ENCODE measurements at places on chromosomes 2 and 18. TPM values are rescaled to one million over a fixed set of nuclear protein-coding genes. Genes with fewer than 3 reads are reported as not detected.

DNA sequence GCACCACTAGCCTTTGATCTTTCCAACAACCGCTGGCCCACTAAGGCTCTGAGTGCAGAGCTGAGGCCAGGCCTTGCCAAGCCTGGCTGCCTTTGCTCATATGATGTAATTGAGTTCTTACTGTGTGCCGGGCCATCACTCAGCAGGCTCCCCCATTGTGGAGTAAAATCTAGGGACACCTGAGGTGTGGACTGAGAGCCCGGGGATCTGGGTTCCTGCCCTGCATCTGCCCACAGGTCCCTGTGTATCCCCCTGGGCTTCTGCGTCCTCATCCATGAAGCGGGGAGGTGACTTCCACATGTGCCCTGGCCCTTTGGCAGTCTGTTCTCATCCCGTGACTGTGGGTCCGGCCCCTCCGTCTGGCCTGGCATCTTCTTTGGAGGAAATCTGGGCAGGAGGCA is 33.8 kb downstream of the GREB1 start:
- no peak for DNase-seq

COLEC11 gene
- not detected for total RNA-seq

DNA sequence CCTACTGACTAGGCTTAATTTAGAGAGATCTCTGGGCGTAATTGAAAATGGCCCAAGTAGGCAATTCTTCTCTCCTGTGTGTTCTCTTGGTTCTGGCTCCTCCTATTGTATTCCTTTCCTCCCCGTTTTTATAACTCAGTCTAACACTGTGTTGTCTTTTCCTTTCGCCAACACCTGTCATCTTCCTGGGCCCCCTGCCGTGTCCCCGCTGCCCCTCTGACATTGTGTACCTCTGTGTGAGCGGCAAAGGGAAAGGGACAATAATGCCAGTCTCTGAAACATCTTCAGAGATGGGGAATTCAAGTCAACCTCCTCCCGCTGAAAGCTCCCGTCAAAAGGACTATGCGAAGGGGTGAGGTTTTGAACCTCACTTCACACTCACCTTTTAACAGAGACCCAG is 210.9 kb downstream of the GBX2 start:
- DNase-seq = no peak

DNA sequence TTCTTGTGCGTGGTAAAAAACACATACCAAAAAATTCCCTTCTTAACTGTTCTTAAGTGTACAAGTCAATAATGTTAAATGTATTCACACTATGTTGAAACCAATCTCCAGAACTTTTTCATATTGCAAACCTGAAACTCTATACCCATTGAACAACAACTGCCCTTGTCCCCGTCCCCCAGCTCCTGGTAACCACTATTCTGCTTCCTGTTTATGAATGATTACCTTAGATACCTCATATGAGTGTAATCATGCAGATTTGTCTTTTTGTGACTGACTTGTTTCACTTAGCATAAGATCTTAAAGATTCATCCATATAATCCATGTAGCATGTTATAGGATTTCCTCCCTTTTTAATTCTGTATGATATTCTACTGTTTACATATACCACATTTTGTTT is 59.9 kb downstream of the NAT8 start:
- no peak for DNase-seq

- peak; percentile 15 for DNase-seq
Measured at GRCh38 chr2:26970928-26971627, 641 bp downstream of the MAPRE3 start.

DNA sequence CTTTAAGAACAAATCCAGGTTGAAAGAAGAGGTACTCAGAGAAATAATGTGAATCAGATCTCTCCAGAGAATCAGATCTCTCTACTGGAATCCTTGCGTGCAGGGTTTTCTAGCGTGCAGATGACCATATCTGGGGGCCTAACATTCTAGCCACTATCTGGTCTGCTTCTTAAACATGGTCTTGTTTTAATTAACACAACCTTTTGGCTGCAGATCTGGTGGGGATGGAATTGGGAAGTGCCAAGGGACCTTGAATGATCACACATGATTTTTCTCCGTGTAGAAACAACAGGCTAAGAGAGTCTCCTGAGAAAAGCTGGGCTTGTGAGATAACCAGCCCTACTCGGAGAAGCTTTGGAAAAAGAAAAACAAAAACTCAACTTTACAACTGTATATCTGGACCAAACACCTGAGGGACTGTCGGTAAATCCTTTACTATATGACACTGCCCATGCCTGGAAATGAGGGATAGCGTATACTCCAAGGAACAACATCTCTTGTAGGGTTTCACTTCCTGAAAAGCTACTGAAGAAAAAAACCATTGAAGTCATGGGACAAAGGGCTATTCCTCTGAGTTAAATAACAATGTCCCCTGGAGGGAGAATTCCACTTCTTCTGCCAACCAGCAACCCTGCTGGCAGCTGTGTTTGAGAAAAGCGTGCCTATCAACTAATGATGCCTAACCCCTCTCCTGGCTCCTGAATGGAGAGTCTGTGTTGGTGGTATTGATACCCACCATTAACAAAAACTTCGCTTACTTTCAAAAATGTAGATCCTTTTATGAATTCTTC is 171.0 kb upstream of the REV1 start:
- no peak for DNase-seq

DNA sequence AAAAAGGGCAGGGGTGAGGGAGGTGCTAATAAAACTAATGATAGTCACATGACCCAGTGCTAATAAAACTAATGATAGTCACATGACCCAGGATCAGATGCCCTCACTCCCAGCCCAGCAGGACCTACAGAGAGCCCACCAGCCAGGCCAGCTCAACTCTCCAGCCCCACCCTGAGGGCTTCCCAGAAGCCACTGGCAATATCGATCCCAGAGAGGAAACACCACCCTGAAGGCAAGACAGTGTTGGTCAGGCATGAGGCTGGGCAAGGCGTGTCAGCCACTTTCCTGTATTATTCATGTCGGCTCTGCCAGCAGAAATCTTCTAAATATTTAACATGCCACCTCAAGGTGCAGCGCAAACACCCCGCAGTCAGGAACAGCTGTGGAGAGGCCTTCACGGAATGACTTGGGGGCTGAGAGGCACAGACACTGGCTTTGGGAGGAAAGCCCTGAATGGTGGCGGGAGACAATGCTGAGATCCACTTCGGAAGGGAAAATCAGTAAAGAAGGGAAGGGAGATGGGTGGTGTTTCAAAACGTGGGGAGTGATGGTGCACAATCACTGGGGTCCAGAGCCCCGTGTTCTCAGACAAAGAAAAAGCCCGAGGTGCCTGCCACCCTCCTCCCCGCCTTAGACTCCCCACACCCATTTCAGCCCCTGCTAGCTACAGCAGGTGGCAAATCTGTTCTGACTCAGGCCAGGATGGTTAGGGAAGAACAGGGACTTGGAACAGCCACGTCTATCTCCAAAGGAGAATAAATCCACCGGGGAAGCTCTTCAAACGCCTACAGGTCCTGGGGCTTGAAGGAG is 1.4 kb downstream of the REEP1 start:
- DNase-seq = no peak

- no peak for DNase-seq
Measured at GRCh38 chr2:65215946-65216345, 11.7 kb upstream of the ACTR2 start.

IGFBP2 gene
- total RNA-seq = 944 TPM

DNA sequence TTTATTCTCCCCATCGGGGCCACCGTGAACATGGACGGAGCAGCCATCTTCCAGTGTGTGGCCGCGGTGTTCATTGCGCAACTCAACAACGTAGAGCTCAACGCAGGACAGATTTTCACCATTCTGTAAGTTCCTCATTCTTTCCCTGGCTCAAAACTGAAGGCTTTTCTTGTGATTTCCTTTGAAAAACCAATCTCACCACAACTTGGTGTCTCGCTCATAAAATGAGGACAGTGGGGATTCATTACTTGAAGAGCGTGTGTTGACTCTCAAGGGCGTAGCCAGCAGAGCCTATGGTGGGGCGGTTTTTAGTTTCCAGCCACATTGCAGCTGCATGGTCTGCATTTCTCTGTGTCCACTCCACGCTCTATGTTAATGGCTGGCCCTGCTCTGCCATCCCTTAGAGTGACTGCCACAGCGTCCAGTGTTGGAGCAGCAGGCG is 29.0 kb downstream of the SLC1A4 start:
- DNase-seq = no peak

TBC1D8 gene
- 1.9 TPM for total RNA-seq

GRCh38 chr2:218777276-218777990 is 4.5 kb upstream of the CYP27A1 start:
- DNase-seq = no peak

IL37 gene
- total RNA-seq = not detected

DNA sequence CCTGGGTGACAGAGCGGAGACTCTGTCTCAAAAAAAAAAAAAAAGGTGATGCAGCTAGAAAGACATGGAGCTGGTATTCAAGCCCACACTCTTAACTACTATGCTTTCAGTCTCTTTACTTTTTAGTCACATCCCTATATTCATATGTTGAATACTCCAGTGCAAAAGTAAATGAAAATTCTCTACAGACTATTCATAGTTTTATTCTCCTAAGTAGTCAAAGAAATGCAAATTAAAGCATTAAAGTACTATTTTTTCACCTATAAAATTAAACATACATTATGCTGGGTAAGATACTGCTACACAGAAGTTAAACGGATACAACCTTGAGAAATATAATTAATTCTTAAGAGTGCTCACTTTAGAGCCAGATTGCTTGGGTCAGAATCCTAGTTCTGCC is 7.6 kb downstream of the CUL3 start:
- no peak for DNase-seq

DNA sequence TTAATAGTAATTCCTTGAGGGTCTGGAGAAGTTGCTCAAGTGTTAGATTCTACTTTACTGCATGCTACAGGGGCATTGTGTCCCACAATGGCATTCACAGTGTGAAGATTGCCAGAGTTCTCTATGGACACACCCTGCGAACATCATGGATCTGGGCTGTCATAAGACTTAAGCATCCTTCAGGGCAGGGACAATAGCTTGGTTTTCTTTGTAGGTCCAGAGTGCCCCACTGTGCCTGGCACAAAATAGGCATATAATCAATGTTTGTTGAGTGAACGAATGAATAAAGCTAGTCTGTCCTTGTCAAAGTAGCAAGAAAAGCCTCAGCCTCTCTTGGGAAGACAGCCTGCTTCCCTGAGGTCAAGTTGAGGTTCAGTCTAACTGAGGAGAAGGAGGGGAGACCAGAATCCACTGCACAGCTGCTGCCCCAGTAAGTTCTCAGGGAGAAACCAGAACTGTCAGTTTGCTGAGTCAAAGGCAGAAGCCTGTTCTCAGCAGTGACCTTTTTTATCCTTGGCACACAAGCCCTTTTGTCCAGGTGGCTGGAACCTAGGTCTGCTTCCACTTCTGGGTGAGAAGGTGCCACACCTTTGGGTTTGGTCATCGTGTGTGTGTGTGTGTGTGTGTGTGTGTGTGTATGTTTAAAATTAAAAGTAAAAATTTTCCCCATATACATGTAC is 15.0 kb downstream of the INPP4A start:
- DNase-seq = no peak

TACR1 gene
- not detected for total RNA-seq

DNA sequence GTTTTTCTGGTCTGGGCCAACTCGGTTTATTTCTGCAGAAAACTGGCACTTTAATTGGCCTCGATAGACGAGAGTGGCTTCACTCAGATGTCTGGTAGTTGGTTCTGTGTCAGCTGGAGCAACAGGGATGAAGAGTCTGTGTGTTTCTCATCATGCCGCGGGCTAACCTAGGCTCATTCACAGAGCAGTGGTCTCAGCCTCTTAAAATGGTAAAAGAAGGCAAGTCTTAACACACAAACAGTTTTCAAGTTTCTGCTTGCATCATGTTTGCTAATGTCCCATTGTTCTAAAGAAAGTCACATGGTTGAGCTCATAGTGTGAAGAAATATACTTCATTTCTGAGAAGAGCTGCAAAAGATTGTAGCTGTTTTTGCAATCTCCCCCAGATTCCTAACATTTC is 37.5 kb upstream of the ANXA4 start:
- no peak for DNase-seq

CCDC178 gene
- not detected for total RNA-seq

HYCC2 gene
- 21.8 TPM for total RNA-seq

- DNase-seq = no peak
Measured at GRCh38 chr2:241869087-241869961, at the start of gene RTP5. Gene RTP5 (plus strand): TSS chr2:241869729. CDS start chr2:241869757, 28 bp downstream.

DNA sequence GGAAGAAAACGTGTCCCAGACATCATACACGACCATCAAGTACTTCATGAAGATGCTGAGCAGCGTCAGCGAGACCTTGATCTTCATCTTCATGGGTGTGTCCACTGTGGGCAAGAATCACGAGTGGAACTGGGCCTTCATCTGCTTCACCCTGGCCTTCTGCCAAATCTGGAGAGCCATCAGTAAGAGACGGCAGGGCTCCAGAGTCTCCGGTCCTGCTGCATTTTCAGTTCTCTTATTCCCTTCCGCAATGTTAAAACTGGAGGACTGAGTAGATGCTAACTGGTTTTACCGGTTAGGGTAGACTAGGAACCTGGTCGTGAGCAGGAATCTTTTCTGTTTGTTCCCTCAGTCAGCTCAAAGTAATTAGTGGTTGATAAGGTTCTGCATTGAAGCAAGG is 32.3 kb downstream of the SLC9A4 start:
- no peak for DNase-seq

AGBL5 gene
- 19.9 TPM for total RNA-seq

NT5DC4 gene
- not detected for total RNA-seq

REG3A gene
- total RNA-seq = not detected

CD207 gene
- total RNA-seq = not detected

HMSD gene
- 1.0 TPM for total RNA-seq

- DNase-seq = no peak
Measured at GRCh38 chr2:229943770-229944449, 21.6 kb downstream of the FBXO36 start.

KCNJ13 gene
- total RNA-seq = not detected

DNA sequence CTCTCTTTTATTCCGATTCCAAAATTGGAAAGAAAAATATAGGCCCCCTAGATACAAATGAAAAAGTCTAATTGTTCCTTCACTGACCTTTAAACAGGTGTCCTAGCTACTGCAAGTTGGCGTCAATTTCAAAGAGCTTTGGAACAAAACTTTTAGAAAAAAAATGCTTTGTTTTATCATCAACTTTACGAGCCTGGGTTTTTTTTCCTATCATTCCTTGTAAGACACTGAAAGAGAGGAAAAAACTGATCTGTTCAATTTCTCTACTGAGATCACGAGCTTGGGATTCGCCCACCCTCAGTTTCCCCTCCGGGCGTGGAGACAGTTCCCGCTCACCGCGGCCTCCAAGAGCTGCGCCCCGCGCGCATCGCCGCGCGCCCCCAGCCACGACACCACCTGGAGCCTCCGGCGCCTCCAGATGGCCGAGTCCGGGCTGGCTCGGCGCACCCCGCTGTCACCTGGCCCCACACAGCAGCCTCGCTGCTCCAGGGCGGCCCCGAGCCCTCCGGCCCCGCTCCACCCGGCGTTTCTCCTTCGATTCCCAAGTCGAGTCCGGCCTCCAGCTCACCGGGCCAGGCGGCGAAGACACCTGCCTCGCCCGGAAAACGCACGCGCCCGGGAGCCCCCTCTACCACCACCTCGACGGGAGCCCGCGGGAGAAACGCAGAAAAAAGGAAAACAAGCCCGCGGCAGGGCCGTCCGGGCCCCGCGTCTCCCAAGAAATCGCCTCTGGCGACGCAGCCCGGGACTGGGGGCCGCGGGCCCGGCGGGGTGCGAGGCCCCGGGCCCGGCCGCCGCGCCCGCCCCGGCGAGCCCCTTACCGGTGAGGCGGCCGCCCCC is 656 bp downstream of the TBC1D8 start:
- no peak for DNase-seq
